ENCODE measurements at places on chromosomes 6 and 20. TPM values are rescaled to one million over a fixed set of nuclear protein-coding genes. Genes with fewer than 3 reads are reported as not detected.

Gene RNF144B
- 0.83 TPM for total RNA-seq

Gene LGSN
- under 0.01 TPM for total RNA-seq

Gene HNF4A
- not detected for total RNA-seq

Gene CLPSL1
- not detected for total RNA-seq

Gene PEX3
- total RNA-seq = 25.6 TPM

Gene HDGFL1
- not detected for total RNA-seq

Gene POU5F1
- total RNA-seq = under 0.01 TPM

Gene KIF13A
- 65.0 TPM for total RNA-seq

Gene VGLL2
- not detected for total RNA-seq

Gene KCNQ5
- total RNA-seq = 4.9 TPM

Gene CARMIL1
- total RNA-seq = 10.2 TPM

Gene CMTR1
- 44.8 TPM for total RNA-seq

Gene RAB44
- total RNA-seq = under 0.01 TPM

Gene PTCRA
- total RNA-seq = not detected

Gene UBE2J1
- total RNA-seq = 22.6 TPM

Gene FYN
- total RNA-seq = 59.3 TPM

Gene CNR1
- not detected for total RNA-seq

Gene DAAM2
- 25.9 TPM for total RNA-seq

Gene RIPOR3
- 4.1 TPM for total RNA-seq

Gene COL9A1
- total RNA-seq = not detected

Gene HAO1
- not detected for total RNA-seq

Gene GNAS-AS1
- total RNA-seq = 0.33 TPM

Gene TRIM15
- total RNA-seq = not detected

Gene HELZ2
- total RNA-seq = 47.6 TPM

Gene OOEP
- total RNA-seq = not detected

Gene WFDC12
- total RNA-seq = not detected

Gene MYLK2
- not detected for total RNA-seq

Gene CST4
- 0.17 TPM for total RNA-seq

Gene DYNLT2
- 1.0 TPM for total RNA-seq

Gene FAM209B
- not detected for total RNA-seq

Gene CAP2
- 8.6 TPM for total RNA-seq

Gene AIF1
- not detected for total RNA-seq

Gene ZNF311
- 3.6 TPM for total RNA-seq

Gene PRR18
- not detected for total RNA-seq

All from fibroblast of lung (primary cell).